ENCODE measurements at places on chromosomes 4 and X. TPM values are rescaled to one million over a fixed set of nuclear protein-coding genes. Genes with fewer than 3 reads are reported as not detected.

The NOX1 gene
- total RNA-seq: not detected

The STK32B gene
- total RNA-seq: 4.1 TPM

The PNMA5 gene
- total RNA-seq: not detected

The DMP1 gene
- not detected for total RNA-seq

The LANCL3 gene
- total RNA-seq: 0.12 TPM

The HMGN5 gene
- 2.2 TPM for total RNA-seq

The NPNT gene
- not detected for total RNA-seq

The SYP gene
- 0.66 TPM for total RNA-seq

Measured in aortic smooth muscle cell (primary cell).